Airway epithelial cell (primary cell): ENCODE measurements at places on chromosomes 7 and 10. TPM values are rescaled to one million over a fixed set of nuclear protein-coding genes. Genes with fewer than 3 reads are reported as not detected.

Gene CLRN3
- total RNA-seq, result not detected in 2 replicates

Gene EGR2
- total RNA-seq, result 0.28 TPM in 1 of 2 replicates, not detected in the other

Gene OR9A2
- not detected in 2 replicates for total RNA-seq

Gene IDI2
- not detected in 2 replicates for total RNA-seq

Gene LHPP
- 9.9 and 14.9 TPM in 2 replicates for total RNA-seq

Gene FAM221A
- 0.14 and 0.21 TPM in 2 replicates for total RNA-seq
